Kasumi-1 (cell line): ENCODE measurements at places on chromosomes 7 and 10.

GRCh38 chr10:125064681-125065492, 95.5 kb downstream of the CTBP2 start:
- DNase-seq = peak; percentile 42

- no peak for DNase-seq
These were observed 39.5 kb downstream of the LBX1 start for GRCh38 chr10:101189461-101190401.

GRCh38 chr10:84521468-84521867, 193.1 kb downstream of the CCSER2 start:
- no peak for DNase-seq

DNA sequence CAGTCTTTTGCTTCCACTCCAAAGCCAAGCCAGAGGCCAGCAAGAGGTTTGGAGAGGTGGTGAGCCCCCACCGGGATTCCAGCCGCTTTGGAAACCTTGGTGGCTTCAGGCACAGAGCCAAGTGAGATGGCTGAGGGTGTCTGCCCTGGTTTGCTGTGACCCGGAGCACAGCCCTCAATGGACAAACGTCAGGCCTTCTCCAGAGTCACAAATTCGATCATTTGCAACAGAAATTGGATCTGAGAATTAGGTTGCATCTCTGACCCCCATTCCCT, 885 bp upstream of the NKX1-2 start:
- no peak for DNase-seq

GRCh38 chr10:103967448-103968071, 620 bp downstream of the SLK start:
- DNase-seq = peak; percentile 79

- DNase-seq = peak; percentile 48
These were observed at the start of gene COL13A1 for GRCh38 chr10:69801434-69802315. TSS of gene COL13A1 (plus strand) at chr10:69801906. CDS start at chr10:69802424, 518 bp downstream.

DNA sequence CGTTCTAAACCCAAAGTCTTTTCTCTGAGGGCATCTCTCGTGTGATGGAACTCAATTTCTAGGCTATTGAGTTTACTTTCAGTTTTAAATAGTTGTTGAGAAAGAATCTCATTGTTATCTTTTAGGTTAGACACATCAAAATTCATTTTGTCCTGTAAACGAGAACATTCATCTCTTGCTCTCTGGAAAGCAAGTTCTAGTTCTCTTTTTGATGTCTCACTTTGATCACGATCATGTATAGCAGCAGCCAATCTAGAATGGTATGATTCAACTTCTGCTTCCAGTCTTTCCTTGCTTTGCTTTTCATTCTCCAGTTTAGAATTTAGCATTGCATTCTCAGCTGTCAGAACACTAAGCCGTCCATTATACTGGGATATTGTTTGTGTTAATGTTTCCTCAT, 65.1 kb downstream of the ANKRD26 start:
- DNase-seq = no peak

- DNase-seq = no peak
These were observed 275.8 kb upstream of the LYZL1 start for GRCh38 chr10:29012926-29013554.

DNA sequence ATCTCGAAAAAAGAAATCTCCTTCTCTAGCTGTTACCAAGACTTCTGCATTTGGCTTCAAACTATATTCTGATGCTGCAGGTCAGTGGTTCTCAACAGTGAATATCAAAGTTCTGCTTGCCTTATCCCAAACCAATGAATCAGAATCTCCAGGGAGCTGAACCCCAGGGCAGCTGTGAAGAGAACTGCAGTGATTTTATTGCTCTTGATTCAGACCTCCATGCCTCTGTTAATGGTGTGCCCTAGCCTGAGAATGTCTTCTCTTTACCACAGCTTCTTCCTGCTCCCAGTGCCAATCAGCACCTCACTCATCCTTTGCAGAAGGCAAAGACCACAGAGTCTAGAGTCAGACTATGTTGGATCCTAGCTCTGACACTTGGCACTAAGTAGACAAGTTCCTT, 46.2 kb upstream of the MRLN start:
- no peak for DNase-seq

DNA sequence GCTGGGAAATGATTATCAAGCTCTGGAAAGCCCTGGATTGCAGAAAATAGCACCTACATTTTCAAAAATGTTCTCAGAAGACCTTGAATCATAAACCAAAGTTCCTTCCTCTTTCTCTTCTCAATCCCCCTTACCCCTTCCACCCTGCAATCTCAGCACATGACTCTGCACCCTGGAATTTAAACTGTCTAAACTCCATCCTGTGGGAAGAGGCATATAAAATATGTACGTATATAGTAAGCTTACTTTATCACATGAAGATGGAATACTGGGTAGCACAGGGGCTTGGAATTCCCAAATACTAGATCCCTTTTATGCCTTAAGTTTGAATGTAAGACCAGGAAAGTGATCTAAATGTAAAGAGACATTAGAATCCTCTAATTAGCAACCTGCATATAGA, 7.7 kb downstream of the AGMO start:
- no peak for DNase-seq

DNA sequence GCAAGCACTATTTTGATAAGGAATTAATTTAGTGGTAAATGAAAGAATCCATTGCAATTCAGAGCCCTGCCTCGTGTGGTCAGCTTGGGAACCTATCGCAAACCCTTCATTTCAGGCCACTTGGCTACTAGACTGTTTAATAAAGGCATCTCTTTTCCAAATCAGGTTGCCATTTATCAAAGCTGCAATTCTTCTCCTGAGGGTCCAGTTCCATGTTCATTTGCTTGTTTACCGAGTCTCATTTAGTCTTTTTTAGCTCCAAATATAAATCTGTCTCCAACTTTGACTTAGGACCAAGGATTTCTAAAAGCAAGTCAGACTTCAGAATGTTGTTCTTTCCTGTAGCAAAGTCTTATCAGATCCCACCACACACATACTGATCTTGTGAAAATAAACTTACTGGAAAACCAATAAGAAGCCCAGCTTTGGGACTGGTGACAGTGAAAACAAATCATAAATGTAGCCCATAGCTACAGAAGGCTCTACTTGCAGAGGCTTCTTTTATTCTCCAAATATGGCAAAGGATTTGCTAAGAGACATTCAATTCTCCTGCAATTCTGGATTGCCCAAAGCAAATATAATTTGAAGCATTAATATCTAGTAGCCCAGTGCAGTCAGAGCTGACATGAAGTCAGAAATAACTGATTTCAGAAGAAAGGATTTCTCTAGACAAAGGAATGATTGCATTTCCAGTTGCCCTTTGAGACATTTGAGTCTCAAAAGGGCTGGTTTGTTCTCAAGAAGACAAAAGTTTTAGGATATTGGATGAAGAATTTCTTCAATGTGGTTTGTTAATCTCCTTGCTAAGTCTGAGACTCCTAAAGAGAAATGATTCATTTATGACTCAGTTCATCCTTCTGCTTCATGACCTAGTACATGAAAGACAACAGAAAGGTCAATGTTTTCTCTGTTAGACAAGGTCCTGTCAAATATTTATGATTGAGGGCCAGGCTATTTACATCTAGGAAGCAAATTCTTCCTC, 28.0 kb downstream of the PPP1R3C start:
- DNase-seq = no peak

- DNase-seq = no peak
These were observed 116.9 kb upstream of the PCGF5 start for GRCh38 chr10:91103384-91104192.

GRCh38 chr10:85333594-85333993, 1005.2 kb downstream of the CCSER2 start:
- DNase-seq = no peak
